ENCODE measurements at places on chromosomes 16 and 17.

DNA sequence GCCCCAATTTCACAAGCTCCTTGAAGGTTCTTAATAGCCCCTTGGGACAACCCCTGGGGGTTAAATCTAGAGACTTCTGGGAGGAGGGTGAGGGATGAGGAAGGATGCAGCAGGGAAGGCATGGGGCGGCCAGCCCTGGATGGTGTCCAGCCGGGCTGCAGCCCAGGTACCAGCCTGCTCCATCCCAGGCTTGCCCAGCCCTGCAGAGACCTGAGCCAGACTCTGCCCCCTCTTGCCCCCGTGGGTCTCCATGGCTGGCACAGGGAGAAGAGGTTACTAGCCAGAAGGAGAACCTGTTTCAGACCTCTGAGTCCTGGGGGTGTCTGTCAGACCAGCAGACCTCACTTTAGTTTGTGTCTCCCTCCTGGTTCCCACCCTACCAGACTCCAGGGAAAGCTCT, 8.5 kb downstream of the NHERF1 start:
- no peak for DNase-seq

DNA sequence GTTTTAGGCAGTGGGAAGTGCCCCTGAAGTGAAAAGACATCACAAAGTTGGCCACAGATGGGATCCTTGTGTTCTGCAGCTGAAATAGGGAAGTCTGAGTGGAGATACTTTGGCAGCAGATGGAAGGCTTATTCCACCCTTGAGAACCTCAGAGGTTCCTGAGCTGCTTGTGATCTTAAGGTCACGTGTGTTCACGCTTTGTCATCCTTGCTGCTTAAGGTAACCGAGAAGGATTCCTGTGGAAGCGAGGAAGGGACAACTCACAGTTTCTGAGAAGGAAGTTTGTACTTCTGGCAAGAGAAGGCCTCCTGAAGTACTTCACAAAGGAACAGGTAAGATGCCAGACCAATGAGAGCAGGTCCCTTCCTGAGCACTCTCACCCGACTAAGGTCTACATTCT, 12.2 kb downstream of the ADAP2 start:
- no peak for DNase-seq

GRCh38 chr16:86555704-86556075, 655 bp upstream of the MTHFSD start:
- DNase-seq: peak; percentile 53

DNA sequence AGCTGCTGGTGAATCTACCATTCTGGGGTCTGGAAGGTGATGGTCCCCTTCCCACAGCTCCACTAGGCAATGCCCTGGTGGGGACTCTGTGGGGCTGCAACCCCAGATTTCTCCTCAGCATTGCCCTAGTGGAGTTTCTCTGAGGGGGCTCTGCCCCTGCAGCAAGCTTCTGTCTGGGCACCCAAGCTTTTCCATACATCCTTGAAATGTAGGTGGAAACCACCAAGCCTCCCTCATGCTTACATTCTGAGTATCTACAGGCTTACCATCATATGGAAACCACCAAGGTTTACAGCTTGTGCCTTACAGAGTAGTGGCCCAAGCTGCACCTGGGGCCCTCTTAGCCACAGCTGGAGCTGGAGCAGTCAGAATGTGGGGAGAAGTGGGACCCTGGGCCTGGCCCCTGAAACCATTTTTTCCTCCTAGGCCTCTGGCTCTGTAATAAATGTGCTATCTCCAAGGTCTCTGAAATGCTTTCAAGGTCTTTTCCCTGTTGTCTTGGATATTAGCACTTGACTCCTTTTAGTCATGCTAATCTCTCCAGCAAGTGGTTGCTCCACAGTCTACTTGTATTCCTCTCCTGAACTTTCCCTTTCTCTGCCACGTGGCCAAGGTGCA, 19.6 kb upstream of the DLX3 start:
- DNase-seq: no peak

DNA sequence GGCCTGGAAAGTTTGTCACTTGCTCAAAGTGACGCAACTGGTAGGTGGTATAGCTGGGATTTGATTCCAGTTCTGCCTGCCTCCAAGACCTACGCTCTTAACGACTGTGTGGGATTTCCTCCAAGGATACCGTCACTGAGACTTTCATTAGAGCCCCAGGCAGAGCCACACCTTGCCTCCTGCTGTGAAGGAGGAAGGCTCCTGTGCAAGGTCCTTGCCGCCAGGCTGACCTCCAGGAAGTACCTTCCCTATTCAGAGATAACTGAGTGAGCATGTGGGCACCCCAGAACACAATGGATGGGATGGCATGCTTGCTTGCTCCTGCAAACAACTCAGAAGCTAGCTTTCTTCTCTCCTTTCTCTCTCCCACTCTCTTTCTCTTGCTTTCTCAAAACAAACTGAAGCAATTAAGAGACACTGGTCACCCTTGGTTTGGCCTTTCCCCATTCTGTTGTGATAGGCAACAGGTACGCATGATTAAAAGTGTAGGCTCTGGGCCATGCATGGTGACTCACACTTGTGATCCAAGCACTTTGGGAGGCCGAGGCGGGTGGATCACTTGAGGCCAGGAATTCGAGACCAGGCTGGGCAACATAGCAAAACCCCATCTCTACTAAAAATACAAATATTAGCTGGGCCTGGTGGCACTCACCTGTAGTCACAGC, 30.7 kb downstream of the CACNG3 start:
- DNase-seq: no peak

DNA sequence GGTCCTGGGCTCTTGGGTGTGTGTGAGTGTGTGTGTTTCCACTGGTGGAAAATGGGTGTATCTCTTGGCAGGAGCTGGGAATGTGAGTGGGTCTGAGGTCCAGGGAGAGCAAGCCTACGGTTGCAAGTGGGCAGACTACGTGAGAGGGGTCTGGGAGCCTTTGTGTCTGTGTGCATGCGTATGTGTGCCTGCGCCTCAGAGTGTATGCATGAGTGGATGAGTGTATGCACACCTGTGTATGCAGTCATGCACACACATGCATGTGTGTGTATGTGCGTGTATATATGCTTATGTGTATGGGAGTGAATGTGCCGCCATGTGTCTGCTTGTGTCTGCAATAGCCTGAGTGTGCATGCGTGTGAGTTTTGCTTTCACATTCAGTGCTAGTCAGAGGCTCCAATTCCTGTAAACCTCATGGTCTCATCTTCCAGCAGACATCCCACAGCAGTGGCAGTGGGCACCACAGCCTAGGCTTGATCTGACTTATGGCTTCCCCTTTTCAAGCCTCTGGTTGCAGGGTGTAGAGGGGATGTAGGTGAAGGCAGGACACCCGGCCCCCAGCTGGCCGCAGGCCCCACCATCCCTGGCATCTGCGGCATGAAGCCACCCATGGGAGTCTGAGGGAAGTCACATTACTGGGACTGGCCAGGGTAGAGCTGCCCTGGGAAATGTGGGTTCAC, 19.7 kb upstream of the RMI2 start:
- no peak for DNase-seq

GRCh38 chr16:69812688-69813014, 50.5 kb downstream of the WWP2 start:
- DNase-seq: no peak

- peak; percentile 92 for DNase-seq
Observed at GRCh38 chr16:86567701-86568581, 1.3 kb downstream of the FOXC2 start.

DNA sequence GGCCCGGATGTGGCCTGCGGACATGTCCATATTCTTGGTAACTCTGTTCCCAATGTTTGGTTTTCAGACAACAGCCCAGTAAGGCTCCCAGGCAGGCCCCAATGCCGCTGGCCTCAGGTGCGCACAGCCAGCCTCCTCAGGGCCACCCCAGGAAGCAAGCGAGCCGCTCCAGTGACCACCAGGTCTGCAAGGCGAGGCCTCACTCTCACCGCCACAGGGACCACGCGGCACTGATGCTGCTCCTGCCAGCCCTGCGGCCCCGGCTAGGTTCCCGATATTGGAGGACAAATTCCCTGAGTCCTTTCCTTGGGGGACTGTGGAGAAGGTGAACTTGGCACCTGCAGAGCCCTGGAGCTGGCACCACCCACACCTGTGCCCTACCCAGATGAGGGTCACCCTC, 19.0 kb downstream of the PDIA2 start:
- DNase-seq: no peak

GRCh38 chr16:85036236-85037049, 8.8 kb downstream of the KIAA0513 start:
- no peak for DNase-seq

DNA sequence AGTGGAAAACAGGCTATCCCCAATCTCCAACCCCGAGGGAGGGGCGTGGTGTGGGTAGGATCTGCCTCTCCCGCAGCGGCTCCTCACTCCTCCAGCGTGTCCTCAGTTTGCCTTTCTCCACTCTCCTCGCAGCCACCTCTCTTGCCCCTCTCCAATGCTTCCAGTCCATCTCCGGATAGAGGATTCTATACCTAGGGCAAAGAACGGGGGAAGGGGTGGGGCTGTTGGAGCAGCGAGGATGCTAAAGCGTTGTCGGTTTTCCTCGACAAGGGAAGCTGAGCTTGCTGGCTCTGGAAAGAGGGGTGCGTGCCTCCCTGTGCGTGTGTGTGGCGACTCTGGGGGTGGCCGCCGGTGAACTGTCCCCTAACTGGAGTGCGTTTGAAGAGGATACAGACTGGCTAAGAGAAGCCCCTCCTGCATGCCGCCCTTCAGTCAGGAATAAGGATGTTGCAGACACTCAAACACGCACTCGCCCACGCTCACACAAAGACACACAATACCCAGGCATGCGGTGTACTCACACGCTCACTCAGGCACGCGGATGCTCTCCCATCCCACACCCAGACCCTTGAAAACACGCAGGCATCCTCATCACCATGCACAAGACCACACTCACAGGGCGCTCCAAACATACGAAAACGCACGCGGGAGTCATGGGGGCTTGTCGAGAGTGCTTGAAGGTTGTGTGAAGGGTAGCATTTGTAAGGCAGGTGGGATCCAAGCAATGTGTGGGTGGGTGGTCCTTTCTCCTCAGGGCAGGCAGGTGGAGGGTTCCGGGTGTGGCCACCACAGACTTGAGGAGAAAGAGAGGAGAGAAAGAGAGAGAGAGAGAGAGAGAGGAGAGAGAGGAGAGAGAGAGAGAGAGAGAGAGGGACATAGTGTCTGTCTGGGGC, 655 bp upstream of the GPR139 start:
- no peak for DNase-seq
